ENCODE measurements at places on chromosomes 7 and 10.

GRCh38 chr10:29386342-29386999, 97.6 kb downstream of the LYZL1 start:
- no peak for DNase-seq

DNA sequence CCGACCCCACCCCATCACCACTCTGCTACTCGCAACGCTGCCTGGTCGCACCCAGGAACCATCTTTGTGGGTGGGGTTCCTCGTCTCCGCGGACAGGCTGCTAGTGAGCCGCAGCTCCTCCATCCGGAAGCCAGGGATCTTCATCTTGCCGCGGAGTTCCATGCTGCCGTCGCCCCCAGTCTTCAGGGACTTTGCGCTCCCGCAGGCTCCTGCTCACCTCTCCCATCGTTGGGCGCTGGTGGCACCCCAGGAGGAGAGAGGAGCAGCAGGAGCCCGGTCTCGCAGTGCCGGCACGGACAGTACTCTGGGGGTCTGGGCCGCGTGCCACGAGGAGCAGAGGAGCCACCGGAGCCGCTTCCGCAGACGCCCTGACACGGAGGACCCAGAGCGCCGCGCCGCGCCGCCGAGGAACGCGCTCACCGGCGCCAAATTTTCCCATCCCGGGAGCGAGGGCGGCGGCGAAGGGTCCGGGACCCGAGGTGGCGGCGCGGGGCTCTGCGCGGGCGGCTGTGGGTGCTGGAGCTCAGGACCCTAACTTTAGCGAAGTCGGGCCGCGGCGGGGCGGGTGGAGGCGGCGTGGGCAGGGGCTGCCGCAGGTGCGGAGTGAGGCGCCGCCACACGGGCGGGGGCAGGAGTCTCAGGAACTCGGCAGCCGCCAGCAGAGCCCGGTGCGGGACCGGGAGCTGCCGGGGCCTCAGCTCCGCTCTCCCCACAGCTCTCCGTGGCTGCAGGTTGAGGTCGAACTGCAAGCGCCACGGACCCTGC, 750.1 kb upstream of the SORCS1 start:
- no peak for DNase-seq

DNA sequence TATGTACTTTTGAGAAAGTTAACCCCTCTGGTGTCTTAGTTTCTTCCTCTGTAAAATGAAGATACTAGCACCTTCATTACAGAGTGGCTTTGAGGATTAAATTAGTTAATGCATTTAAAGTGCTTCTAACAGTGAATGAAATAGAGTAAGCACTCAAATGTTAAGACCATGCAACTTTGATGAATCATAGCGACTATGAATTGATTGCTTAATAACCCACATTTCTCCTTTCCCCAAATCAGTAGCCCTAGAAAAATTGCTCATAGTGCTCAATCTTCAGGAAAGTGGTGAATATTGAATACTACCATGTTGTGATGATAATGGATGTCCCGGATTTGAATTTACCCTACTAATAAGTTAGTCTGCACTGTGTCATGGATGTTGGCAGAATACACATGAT, 48.1 kb downstream of the CD36 start:
- no peak for DNase-seq

- DNase-seq, result no peak
These were observed 157.3 kb downstream of the SND1 start for GRCh38 chr7:127809261-127809702.

- DNase-seq, result no peak
These were observed 134.0 kb downstream of the PTPRN2 start for GRCh38 chr7:158453663-158454062.

GRCh38 chr10:48763403-48763965, 78.8 kb downstream of the WDFY4 start:
- DNase-seq, result no peak

- no peak for DNase-seq
These were observed 570.3 kb downstream of the DNAJB6 start for GRCh38 chr7:157907091-157907490.

GRCh38 chr10:13586676-13587355, at the start of gene PRPF18:
PRPF18 (plus strand) TSS chr10:13586965; CDS start chr10:13587087, 122 bp downstream.
- peak; percentile 97 for DNase-seq

- no peak for DNase-seq
These were observed 58.0 kb upstream of the IL6 start for GRCh38 chr7:22668971-22669401.

DNA sequence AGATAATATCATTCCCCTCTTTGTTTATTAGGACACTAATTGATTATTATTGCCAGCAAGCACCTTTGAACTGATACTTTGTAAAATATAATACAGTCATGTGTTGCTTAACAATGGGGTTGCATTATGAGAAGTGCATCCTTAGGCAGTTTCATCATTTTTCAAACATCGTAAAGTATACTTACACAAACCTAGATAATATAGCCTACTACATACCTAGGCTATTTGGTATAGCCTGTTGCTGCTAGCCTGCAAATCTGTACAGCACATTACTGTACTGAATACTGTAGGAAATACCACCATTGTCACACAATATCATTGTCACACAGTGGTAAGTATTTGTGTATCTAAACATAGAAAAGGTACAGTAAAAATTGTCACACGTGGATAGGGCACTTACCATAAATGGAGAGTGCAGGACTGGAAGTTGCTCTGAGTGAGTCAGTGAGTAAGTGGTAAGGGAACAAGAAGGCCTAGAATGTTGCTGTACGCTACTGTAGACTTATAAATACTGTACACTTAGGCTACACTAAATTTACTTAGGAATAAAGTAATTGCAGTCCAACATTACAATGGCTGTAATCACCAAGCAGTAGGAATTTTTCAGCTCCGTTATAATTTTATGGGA, 70.7 kb downstream of the LCOR start:
- no peak for DNase-seq

DNA sequence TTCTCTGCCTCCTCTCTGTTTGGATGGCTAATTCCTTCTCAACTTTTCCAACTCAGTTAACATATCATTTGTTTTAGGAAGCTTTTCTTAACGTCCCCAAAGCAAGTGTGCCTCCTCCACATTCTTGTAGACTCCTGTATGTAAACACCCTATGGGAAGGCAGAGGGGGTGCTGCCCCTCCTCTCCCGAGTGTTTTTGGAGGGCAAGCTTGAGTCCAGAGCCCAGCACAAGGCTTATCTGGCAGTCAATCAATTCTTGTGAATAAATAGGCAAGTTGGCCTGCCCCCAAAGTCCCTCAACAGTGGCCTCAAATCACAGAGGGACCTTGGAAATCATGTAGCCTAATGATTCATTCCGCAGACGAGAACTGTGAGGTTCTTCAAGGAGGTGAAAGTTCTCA, 305.6 kb downstream of the RPS24 start:
- no peak for DNase-seq

DNA sequence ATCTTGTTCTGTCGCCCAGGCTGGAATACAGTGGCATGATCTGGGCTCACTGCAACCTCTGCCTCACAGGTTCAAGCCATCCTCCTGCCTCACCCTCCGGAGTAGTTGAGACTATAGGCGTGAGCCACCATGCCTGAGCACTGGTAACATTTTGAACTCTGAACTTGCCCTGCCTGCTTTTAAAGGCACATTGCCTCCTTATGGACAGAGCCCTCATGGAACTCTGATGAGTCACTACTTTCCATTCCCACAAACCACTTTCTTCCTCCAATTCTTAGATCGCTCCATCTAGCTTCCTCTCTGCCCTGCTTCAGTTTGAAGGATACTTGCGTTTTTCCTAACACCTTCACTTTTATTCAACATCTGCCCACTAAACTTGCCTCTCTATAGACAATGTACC, 38.1 kb downstream of the PRPS1L1 start:
- no peak for DNase-seq

- DNase-seq, result no peak
These were observed 131.3 kb downstream of the EBF3 start for GRCh38 chr10:129832573-129833467.

GRCh38 chr7:153383781-153384180, 624.2 kb downstream of the ACTR3B start:
- DNase-seq, result no peak

- peak; percentile 43 for DNase-seq
These were observed 6.9 kb downstream of the KLF6 start for GRCh38 chr10:3777981-3778691.

- DNase-seq, result no peak
These were observed 26.5 kb downstream of the SNX8 start for GRCh38 chr7:2287745-2288144.

DNA sequence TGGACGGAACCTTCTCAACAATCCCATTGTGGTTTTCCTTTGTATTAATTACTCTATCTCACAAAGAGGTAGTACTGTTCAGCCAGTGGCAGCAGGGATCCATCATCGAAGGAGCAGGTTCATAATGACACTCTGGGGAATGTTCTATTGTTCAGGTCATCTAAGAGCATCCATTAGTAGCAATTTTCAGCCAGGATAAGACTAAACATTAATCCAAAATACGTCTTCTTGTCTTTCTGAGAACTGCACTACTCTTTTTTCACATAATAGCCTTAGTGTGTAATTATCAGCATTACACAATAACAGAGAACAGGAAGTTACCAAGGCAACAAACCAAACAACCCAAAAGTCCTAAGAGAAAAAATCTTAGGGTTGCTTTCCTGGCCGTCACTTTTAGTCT, 259.5 kb upstream of the VWC2 start:
- no peak for DNase-seq

GRCh38 chr10:114458955-114459354, 54.7 kb upstream of the AFAP1L2 start:
- peak; percentile 63 for DNase-seq

DNA sequence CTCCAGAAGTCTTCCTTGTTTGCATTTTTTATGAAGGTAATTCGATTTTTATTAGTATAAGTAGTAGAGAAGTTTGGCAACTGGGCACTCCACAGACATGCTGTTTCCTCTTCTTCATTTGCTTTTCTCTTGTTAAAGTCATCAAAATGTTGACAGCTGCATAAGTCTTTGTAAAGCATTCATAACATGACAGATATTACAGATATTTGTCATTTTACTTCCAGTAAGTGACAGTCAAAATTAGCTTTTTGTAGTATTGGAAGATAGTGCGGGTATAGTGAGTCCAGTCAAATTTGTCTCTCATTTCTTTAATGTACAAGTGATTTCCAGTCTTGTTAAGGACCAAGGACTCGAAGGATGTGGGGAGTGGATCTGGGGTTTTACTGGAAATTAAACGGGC, 247.1 kb downstream of the LRMDA start:
- DNase-seq, result no peak

- no peak for DNase-seq
These were observed 80.6 kb downstream of the SNX10 start for GRCh38 chr7:26372249-26372648.

- DNase-seq, result no peak
These were observed 93.0 kb downstream of the LYZL2 start for GRCh38 chr10:30536578-30536977.

DNA sequence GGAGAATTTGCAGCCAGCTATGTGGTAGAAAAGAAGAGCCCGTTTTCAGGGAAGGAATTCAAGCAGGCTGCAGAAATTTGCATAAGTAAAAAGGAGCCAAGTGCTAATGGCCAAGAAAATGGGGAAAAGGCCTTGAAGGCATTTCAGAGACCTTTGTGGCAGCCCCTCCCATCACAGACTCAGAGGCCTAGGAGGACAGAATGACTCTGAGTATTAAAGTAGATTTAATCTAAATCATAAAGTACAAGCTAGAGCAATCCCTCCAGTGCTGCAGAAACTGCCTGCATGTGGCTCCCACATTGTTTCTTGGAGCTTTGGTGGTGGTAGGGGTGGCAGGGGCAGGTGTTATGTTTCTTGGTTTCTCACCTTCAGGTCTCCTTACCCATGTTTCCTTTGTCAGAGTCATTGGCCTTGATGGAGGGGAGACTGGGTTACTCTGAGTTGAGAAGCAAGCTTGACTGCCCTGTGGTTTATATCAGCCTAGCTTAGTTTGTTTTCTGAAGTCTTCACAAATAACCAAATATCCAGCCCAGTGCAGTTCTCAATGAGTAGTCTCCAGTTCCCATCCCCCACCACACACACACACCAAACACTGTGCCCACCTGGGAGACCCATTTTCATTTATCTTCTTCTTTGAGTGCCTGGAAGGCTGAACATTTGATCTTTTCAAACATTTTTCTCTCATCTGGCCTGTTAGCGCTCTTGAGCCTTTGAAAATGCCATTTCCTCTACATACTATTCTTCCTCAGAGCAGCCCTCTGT, 34.5 kb downstream of the ITPRIP start:
- peak; percentile 56 for DNase-seq

DNA sequence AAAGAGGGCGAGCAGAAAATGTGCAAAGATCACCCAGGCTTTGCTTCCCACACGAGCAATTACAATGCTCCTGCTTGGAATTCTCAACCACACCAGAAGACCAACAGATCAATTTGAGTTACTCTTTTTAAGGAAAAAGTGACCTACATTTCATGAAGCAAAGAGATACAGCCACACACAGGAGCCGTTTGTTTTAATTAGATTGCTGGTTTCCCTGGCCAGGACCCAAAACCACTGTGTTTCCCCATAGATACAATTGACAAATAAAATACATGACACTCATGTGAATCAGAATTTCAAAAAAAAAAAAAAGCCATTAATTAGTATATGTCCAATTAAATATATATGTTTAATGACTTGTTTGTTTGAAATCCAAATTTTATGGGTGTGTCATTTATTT, 458.3 kb downstream of the PLXDC2 start:
- DNase-seq, result no peak
